ENCODE measurements at places on chromosomes 2 and 18. TPM values are rescaled to one million over a fixed set of nuclear protein-coding genes. Genes with fewer than 3 reads are reported as not detected.

The STPG4 gene
- total RNA-seq = not detected

The MROH2A gene
- not detected for total RNA-seq

The CKAP2L gene
- total RNA-seq = 26.8 TPM

The SLC11A1 gene
- total RNA-seq = 0.11 TPM

The HOXD1 gene
- not detected for total RNA-seq

The IL1F10 gene
- not detected for total RNA-seq

The KCTD1 gene
- total RNA-seq = 4.0 TPM

The ACTR2 gene
- total RNA-seq = 491 TPM

GRCh38 chr2:98827625-98828368 lies 96.9 kb upstream of the MGAT4A start:
- H3K27ac ChIP-seq = no peak overlapping the region
- no peak overlapping the region for H3K4me3 ChIP-seq
- no peaks in the 10 kb centered on the region for H3K36me3 ChIP-seq
- peaks cover 2% of the 10 kb centered on the region for H3K27me3 ChIP-seq
- DNase-seq = no peak

DNA sequence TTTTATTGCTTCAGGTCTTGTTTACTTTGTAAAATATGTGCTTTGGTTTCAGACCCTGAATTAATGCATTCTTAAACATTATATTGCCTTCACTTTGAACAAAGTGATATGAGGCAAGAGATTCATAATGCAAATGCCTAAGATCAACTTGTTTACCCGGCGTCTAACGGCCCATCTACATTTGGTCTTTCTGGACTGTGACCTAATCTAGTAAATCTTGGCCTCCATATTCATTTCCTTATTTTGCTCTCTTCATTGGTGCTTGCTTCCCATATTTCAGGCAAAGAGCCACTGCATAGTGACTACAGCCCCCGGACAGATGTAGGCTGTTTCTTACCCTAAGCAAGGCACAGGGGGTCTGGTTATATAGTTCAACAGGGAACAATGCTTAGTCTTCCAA lies 53.0 kb upstream of the SLC39A10 start:
- no peak for DNase-seq
- no peak overlapping the region for H3K27ac ChIP-seq
- H3K27me3 ChIP-seq = no peaks in the 10 kb centered on the region

GRCh38 chr2:218289639-218290315 lies 2.5 kb downstream of the TMBIM1 start:
- H3K4me3 ChIP-seq = peak overlapping the region; percentile 91
- H3K27ac ChIP-seq = peak overlapping the region; percentile 99
- peaks cover 77% of the 10 kb centered on the region for H3K4me1 ChIP-seq
- H3K36me3 ChIP-seq = no peaks in the 10 kb centered on the region
- no peaks in the 10 kb centered on the region for H3K27me3 ChIP-seq

DNA sequence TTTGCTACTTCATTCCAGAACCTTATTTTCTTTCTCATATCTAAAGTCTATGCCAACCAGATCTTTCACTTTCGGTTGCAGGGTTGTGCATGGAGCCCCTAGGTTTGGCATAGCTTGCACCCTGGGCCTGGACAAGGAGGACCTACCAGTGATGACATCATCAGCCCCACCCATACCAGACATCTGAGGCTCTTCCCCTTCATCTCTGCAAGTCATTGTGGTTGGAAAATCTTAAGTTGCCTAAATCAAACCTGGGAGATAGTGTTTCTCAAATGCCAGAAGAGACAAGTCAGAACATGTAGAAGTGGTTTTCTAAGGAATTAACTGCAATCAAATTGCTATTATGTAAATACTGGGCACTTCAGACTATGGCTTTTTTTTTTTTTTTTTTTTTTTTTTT lies 363.3 kb downstream of the ZNF516 start:
- H3K27ac ChIP-seq = no peak overlapping the region
- peaks cover 8% of the 10 kb centered on the region for H3K27me3 ChIP-seq
- DNase-seq = no peak

- no peaks in the 10 kb centered on the region for H3K36me3 ChIP-seq
- H3K27me3 ChIP-seq = no peaks in the 10 kb centered on the region
- DNase-seq = no peak
- peak overlapping the region; percentile 3 for H3K4me3 ChIP-seq
Measured at GRCh38 chr2:113863144-113863543, 26.7 kb upstream of the ACTR3 start.

DNA sequence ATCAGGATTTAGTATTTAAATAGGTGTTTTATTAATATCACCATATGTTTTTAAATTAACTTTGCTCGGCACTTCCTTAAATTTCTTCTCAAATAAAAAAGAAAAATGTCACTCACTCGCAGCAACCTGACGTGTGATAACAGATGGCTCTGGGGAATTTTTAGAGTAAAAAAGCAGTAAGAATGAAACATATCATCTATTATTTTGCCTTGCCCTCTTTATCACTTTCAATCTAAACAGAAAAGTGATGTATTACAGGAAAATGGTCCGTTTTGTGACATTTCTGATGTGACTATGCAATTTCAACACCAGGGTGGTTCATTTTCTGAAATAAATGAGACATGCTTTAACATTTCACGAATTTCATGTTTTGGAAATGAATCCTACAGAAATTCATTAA lies 1368.0 kb upstream of the LRRTM1 start:
- no peak overlapping the region for H3K27ac ChIP-seq
- no peak overlapping the region for H3K4me3 ChIP-seq
- H3K4me1 ChIP-seq = no peaks in the 10 kb centered on the region
- H3K36me3 ChIP-seq = no peaks in the 10 kb centered on the region
- no peak for DNase-seq

- DNase-seq = no peak
- H3K4me3 ChIP-seq = no peak overlapping the region
- no peaks in the 10 kb centered on the region for H3K36me3 ChIP-seq
- no peaks in the 10 kb centered on the region for H3K27me3 ChIP-seq
- H3K27ac ChIP-seq = no peak overlapping the region
- no peaks in the 10 kb centered on the region for H3K4me1 ChIP-seq
Measured at GRCh38 chr18:78363556-78364387, 615.8 kb upstream of the SALL3 start.

GRCh38 chr18:36130039-36130831 lies 536 bp downstream of the ELP2 start:
- peak overlapping the region; percentile 95 for H3K4me3 ChIP-seq
- no peaks in the 10 kb centered on the region for H3K36me3 ChIP-seq
- DNase-seq = no peak
- peaks cover 48% of the 10 kb centered on the region for H3K4me1 ChIP-seq
- H3K27me3 ChIP-seq = no peaks in the 10 kb centered on the region
